ENCODE measurements at places on chromosomes 1 and 21.

- DNase-seq: peak; percentile 55
Measured at GRCh38 chr1:203655671-203656070, 29.0 kb downstream of the ATP2B4 start.

DNA sequence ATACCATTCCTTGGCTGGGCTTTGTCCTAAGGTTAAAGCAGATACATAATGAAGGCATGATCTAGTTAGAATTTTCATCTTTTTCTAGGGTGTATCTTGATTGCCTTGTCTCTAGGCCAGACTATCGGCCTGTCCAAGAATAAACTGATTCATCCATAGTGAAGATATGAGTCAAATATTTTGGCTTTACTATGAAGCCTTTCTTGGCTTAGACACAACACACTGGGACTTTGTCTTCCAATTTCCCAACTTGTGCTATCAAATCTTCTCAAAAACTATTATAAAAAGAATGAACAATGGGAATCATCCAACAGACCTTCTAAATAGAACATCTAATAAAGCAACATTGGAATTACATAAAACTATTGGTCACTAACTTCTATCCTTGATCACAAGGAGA is 64.8 kb downstream of the WARS2 start:
- DNase-seq: no peak

- no peak for DNase-seq
Measured at GRCh38 chr1:155120253-155120652, 7.4 kb upstream of the EFNA1 start.

GRCh38 chr1:158053276-158053675 is 59.8 kb downstream of the KIRREL1 start:
- DNase-seq: no peak

DNA sequence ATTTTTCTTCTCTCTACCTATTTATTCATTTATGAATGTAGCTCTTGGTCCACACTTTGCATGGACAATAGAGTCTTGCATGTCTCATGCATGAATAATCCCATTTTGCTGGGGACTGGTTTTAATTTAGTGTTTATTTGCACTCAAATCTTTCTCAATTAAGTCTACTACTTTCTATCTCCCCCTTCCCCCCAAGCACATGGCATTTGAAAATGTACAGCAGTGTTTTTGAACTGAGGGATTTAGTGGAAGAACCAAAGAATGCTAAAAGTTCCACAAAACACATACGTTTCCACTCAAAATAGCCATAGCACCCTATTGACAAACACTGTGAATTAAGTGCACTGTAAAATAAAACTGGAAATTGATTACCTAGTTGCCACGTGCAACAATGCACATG is 119.5 kb upstream of the USH2A start:
- no peak for DNase-seq

- DNase-seq: no peak
Measured at GRCh38 chr1:98277118-98277517, 356.3 kb upstream of the DPYD start.

DNA sequence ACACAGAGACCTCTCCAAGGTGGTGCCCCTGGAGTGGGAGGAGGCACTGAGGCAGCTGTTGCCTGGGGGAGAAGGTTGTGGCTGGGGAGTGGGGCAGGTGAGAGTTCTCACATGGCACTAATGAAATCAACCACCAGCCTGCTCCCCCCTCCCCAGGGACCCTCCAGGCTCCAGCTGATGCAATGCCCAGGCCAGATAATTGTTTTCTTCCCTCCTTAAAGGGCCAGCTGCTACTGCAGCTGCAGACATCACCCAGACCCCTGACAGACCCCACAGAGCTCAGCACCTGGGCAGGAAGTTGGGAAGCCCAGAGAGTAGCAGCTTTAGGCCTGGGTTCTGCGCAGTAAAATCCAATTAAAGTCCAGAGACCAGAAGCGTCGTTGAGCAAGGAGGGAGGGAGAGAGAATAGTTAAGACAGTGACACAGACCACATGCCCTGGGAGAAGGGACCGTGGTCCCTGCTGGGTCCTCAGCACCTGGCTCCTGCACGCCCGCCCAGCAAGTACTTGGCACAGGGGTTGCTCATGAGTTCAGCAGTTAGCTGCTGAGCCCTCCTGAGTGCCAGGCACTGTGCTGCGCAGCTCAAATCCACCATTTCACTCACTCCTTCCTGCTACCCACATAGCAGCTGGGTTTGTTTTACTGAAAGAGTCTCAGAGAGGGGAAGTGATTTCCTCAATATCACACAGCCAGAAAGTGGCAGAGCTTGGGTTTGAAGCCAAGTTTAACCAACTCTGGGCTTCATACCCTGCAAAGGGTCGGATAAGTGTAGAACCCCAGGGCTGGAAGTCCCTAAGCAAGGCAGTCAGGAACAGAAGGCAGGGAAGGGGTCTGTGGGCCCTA is 1.9 kb downstream of the RIMS3 start:
- no peak for DNase-seq

DNA sequence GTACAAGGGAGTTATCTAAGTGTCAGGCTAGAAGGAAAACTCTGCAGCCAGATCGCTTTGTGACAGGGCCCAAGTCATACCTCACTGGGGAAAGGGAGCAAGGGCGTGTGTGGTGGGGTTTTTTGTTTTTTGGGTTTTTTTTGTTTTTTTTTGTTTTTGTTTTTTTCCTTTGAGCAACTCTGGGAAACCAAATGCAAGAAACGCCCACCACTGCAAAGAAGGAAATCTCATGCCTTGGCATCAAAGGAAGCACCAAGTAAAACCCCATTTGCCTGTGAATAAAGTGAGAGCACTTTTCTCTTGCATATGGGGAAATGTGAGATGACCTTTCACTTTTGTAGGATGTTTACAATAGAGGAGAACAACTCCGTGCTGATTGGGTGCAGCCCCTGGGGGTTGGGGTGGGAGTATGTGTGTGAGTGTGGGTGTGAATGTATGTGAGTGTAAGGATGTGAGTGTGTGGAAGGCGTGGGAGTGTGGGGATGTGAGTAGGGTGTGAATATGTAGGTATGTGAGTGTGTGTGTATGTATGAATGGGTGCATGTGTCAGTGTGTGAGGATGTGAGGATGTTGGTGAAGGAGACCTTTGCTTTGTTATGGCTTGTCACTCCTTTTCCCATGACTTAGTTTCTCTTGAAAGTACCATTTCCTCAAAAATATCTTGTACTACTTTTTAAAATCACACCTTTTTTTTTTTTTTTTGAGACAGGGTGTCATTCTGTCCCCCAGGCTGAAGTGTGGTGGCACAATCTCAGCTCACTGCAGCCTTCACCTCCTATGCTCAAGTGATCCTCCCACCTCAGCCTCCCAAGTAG is 34.6 kb downstream of the IL12RB2 start:
- peak; percentile 26 for DNase-seq

DNA sequence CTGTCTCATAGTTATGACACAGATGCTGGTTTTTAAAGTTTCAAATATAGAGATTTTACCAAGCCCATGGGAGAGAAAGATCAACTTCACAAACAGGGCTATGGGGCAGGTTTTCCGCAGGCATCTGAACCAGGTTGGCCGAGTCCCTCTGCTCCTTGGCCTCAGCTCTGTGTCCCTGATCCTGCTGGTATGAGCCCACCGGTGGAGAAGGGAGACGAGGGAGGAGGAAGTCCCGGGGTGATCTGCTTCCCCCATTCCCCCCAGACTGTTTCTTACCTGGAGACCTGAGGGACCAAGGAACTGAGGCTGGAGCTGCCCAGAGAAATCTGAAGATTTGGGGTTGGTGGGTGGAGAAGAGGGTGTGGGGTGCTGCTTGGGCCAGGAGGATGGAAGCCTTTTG is 28.9 kb upstream of the BTG2 start:
- DNase-seq: no peak

- DNase-seq: no peak
Measured at GRCh38 chr1:90341516-90341915, 346.6 kb downstream of the ZNF326 start.

GRCh38 chr1:218339267-218339831 is 5.8 kb upstream of the TGFB2 start:
- no peak for DNase-seq

GRCh38 chr1:22711071-22711470 is 432 bp downstream of the EPHB2 start:
- DNase-seq: no peak

GRCh38 chr1:9281071-9281827 is 11.4 kb upstream of the SPSB1 start:
- no peak for DNase-seq

- DNase-seq: no peak
Measured at GRCh38 chr1:78334952-78335351, 155.8 kb upstream of the PTGFR start.

- no peak for DNase-seq
Measured at GRCh38 chr1:25673962-25674806, 57.6 kb downstream of the MAN1C1 start.

DNA sequence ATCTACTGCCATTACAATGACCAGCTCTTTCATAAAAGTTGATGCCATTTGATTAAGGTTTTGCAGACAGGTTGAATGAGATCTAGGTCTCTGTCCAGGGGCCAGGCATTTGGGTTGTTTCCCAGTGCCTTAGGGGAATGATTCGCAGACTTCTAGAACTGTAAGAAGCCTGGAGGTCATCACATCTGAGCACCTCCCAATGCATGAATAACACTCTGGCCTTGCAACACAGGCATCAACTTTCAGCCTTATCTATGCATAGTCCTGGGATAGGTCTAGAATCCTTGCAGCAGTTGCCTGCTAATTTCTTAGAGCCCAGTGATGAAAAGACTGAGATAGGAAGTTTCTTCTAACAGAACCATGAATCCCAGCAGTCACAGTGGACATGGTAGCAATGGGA is 44.8 kb upstream of the KCND3 start:
- DNase-seq: no peak

DNA sequence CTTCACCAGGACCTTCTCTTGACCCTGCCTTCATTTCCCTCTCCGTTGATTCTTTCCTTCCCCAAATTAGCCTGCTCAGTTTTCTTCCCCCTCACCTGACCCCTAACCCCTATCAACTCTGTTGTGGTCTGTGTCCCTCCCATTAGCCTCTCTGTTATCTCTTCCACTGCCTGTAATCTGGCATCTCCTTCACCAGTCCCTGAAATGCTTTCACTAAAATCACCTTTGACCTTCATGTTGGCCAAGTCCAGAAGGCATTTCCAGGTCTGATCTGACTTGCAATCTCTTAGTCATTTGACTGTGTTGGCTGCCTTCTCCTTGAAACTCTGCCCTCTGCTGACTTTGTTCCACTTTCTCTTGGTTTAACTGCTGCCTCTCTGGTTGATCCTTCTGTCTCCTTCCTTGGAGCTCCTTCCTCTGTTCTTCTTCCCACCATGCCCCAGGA is 28.2 kb downstream of the ATP8B2 start:
- peak; percentile 21 for DNase-seq

DNA sequence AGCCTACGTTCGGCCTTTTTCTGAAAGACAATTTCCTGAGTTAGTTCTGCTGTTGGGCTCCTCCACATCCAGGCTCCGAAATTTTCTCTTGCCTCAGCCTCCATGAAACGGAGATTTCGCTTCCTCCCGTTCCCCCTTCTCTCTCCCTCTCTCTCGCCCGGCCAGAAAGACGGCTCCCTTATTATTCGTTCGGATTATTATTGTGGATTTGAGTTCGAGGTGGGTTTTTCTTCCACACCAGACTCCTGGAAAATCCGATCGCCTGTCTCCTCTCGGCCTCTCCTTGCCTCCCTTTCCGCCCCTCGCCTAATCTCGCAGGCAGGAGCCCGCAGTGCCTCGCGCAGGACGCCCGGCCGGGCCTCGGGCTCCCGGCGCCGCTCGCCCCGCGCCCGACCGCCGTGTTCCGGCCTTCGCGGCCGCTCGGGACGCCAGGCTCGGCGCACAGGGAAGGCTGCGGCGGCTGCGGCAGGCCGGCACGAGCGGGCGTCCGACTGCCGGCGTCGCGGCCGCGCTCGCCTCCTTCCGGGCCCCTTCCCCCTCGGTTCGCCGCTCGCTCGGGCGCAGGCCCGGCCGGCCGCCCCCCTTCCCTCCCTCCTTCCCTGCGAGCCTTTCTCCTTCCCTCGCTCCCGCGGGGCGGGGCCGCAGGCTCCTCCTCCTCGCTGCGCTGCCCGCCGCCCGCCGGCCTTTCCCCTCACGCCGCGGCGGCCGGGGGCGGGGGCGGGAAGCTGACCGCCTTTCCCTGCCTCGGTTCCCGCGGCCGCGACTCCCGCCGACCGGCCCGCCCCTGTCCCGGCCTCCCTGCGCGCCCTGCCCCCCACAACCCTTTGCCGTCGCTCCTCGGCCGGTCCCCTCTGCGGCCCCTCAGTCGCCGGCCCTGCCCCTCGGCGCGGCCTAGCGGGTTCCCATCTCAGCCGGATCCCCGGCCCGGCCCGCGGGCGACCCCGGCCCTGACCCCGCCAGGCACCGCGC is at the start of gene ARHGEF11:
Gene ARHGEF11 (minus strand): TSS at position 493 of the 969 bp plus-strand sequence. CDS start 1,412 bp downstream, outside the sequence.
- DNase-seq: peak; percentile 13

DNA sequence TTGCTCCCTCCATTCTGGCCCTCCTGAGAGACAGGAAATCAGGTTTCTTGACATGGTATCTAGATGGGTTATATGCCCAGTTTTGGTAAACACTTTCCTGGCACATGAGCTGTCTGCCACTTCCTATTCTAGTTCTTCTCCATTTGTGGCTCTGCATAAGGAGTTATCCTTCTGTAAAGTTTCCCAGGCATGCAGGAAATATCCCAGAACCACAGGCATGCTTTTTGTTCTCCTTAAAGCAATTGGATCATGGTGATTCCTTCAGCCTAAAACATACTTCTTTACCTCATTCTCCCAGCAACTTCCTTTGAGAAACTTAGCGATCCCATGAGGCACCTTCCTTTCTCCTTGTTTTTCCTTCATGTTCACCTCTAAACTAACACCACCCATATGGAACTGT is 199.8 kb downstream of the CRB1 start:
- DNase-seq: no peak

- no peak for DNase-seq
Measured at GRCh38 chr1:201508809-201509208, 1.9 kb upstream of the CSRP1 start.

DNA sequence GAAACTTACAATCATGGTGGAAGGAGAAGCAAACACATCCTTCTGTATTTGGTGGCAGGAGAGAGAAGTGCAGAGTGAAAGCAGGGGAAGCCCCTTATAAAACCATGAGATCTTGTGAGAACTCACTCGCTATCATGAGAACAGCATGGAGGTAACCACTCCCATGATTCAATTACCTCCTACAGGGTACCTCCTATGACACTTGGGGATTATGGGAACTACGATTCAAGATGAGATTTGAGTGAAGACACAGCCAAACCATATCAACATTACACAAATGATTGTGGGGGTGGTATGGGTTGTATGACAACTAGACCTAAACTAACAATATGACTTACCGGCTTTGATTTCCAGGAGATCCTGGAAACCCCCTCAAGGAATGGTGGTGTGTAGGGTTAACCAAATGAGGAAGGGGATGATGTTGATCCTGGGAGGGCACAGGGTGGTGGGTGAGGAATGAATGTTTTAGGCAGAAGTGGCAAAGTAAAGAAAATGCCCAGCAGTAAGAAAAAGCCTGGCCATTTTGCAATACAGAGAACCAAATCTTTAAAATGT is 80.5 kb downstream of the FGGY start:
- no peak for DNase-seq

DNA sequence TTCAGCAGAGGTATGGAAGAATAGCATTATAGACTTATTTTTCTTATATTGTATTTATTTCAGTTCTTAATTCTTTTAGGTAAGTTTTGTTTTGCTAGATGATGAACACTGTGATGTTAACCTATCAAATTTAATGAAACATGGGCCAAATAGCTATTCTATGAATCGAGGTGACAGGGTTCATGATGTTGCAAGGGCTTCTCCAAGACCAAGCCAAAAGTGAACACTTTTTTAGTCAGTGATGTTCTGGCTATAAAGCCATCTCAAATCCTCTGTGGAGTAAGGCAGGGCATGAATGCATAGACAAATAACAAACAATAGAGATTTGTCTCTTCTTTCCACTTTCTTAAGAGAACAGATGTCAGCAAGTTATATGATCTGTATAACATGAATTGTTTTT is 26.7 kb downstream of the C1orf146 start:
- DNase-seq: no peak

Measured in CD4-positive, alpha-beta T cell treated with Interleukin-1 beta for 1 hour (primary cell).